ENCODE measurements at places on chromosomes 1 and 21.
A peak's percentile ranks its signal among the peaks of the same experiment; 100 is the strongest.

DNA sequence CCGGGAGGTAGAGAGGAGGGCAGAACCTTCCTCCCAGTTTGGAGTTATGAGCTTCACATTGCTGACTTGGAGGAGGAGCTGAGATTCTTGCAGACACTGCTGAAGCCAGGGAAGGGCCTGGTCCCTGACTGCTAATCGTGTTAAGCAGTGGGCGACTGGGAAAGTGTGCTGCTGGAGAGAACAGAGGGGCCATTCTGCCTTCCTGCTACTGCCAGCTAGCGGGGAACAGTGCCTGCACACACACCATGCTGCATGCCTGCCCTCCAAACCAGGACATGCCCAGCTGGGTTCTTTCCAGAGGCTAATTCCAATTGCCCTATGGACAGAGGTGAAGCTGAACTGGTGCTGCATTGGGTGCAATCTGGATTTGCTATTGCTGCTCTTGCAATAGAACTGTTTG is 281.4 kb downstream of the AJAP1 start:
- DNase-seq, result no peak

DNA sequence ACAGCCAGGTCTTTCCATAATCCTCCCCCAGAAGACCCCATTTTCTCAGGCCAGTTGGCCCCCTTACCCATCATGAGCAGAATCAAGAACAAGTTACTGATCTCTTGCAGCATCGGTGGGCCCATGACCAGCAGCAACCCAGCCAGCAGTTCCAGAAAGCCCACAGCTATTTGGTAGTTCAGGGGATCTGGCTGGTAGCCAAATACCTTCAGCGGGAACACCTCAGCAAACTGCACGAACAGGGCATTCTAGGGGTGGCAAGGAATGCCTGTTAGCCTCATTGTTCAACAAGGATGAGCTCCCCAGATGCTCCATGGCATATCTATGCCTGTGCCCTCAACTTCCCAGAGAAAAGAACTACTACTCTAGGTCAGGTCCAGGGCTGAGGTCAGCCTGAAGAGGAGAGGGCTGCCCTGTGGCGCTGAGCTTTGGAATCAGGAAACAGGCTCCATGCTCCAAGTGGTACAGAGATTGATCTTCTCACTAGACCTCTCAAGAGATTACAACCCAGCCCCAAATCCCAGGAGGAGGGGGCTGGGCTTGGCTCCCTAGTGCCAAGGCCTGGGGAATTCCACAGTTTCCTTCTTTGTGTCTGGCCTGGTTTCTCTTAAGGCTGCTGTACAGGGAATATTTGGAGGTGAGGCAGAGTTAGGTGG is 1.3 kb downstream of the TMEM35B start:
- no peak for DNase-seq

GRCh38 chr21:35220301-35220700 is 171.2 kb upstream of the RUNX1 start:
- DNase-seq, result no peak

DNA sequence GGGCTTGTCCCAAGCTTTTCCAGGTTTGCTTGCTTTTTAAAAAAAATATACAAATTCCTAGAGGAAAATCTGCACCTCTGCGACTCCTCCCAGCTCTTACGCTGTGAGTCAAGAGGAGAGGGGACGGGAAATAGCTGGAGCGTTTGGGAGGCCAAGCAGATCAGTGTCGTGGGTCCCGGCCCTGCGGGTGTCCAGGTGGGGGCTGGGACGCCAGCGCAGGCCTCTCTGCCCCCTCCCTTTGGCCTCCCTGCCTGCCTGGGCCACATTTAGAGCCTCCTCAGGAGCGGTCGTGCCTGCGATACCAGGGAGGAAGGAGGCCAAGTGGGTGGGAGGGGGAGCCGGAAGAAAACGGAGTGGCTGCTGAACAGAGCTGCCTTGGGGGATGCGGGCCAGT is 9.0 kb downstream of the WNT4 start:
- no peak for DNase-seq

- no peak for DNase-seq
Observed at GRCh38 chr21:39363607-39364555, 15.0 kb upstream of the HMGN1 start.

- no peak for DNase-seq
Observed at GRCh38 chr1:85220756-85221201, 20.0 kb upstream of the SYDE2 start.

DNA sequence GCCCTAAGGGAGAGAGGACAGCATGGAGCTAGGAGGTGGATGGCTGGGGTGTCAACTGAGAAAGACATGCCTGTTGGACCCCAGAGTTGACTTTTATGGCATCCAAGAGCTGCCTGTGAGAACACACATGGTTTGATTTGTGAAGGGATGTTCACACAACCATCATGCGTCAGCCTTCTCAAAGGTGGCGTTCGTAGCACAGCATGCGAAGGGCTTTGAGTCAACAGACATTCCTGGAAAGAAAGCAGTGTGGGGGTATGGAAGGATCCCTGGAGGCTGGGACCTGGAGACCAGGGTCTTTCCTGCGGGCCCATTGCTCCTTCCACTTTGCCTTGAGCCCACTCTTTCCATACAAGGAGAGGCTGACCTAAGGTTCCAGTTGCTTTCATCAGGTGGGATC is 6.4 kb upstream of the WNT3A start:
- no peak for DNase-seq

GRCh38 chr21:17387030-17387617 is 125.7 kb upstream of the CXADR start:
- DNase-seq, result peak; percentile 64

DNA sequence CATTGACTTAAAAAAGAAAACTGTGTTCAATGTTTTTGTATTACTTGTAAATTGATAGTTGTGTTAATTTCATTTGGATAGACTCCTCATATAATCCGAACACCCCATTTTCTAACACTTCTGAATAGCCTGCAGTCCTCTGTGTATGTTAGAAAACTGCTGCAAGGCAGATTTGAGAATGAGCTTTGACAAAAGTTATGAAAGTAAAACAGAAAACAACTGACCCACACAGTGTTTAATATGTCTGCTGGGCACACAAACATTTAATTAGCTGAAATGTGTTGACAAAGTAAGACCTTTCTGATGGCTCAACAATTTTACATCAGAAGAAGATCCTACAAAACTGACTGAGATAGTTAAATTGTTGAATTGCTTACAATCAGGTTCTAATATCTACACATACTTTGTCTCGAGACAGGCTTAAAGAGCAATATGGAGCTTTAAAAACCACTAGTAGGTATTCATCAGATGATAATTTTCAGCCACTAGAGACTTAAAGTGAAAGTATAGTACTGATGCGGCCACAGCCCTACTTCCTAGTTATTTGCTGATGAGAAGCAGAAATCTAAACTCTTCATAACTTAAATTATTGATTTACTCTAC is 40.0 kb upstream of the PRMT6 start:
- DNase-seq, result peak; percentile 7

DNA sequence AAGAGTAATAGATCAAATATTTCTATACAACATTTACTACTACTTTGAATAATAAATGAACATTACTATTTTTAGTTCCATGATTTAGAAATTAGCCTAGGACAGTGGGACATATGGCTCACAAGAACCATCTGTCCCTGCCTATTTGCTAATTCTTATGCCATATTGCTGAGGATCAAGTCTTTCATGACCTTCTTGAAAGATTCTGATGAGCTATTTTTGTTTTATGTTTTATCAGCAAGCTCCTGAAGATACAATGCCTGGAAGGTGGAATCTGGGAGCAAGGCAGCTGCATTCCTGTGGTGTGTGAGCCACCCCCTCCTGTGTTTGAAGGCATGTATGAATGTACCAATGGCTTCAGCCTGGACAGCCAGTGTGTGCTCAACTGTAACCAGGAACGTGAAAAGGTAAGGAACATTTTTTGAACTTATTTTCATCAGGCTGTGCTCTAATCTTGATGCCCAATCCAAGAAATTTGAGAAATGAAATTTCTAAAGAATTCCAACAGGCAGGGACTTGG is 326.7 kb downstream of the PAPPA2 start:
- peak; percentile 70 for DNase-seq

DNA sequence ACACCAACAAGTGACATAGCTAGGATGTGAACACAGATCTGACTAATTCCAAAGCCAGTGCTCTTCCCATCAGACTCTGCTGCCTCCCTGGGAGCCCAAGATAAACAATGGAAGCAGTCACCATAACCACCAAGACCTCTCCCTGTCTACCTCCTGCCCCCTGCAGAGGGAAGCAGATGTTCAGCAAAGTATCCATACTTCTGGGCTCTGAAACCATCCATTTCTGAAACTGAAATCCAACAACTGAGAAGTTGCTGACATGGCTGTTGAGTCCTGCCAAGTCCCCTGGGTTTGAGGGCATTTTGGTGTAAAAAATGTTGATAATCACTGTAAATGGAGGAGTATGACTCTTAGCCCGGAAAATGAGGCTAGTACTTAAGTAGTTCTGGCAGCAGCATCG is 102.1 kb downstream of the TYW3 start:
- no peak for DNase-seq

- DNase-seq, result no peak
Observed at GRCh38 chr1:98813738-98814309, 152.3 kb downstream of the SNX7 start.

DNA sequence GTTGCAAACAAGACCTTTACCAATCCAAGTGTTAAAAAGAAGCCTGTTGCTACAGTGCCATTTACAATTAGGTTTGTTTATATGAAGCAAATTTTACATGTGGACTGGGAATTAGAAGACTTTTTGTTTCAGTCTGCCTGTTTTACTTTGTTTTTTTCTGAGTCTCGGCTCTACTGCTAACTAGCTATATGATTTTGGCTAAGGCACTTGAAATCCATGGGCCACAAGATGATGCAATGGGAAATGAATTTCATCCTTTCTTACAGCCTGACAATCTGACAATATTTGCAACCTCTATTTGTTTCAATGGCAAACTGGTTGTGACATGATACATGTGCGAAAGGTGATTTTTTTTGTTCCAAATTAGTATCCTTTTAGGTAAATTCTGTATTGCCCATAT is 3.7 kb upstream of the PEX11B start:
- no peak for DNase-seq

- no peak for DNase-seq
Observed at GRCh38 chr21:14584357-14585095, 38.4 kb upstream of the SAMSN1 start.

GRCh38 chr21:19900149-19900548 is 1098.1 kb upstream of the NCAM2 start:
- DNase-seq, result no peak

DNA sequence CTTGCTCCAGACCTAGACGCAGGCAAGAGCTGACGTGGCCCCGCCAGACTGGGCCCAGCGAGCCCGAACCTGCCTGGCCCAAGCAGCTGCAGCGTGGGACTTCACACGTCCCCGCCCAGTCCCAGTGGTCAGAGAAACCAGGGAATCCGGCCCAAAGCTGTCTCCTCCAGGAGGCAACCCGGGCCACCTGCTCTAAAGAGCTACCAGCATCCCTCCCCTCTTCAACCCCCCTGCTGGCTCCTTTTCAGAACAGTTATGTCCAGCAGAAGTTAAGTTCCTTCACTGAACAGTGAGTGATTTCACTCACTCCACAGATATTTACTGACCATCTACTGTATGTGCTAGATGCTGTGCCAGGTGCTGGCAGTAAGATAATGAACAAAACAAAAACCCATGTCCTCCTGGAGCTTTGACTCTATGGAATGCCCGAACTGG is 2.1 kb upstream of the EFNA1 start:
- no peak for DNase-seq

- DNase-seq, result no peak
Observed at GRCh38 chr1:238119060-238119459, 228.3 kb upstream of the ZP4 start.

GRCh38 chr1:98119796-98120195 is 199.0 kb upstream of the DPYD start:
- no peak for DNase-seq

GRCh38 chr1:4462831-4463484 is 191.5 kb upstream of the AJAP1 start:
- DNase-seq, result no peak

GRCh38 chr1:203295796-203296195 is 9.5 kb upstream of the BTG2 start:
- no peak for DNase-seq

GRCh38 chr1:156383023-156383422 is 14.0 kb downstream of the RHBG start:
- peak; percentile 88 for DNase-seq

All from GM03348 (cell line).